ENCODE measurements at places on chromosomes 6 and 20.

- no peak for DNase-seq
These were observed 21.0 kb upstream of the TMEM30A start for GRCh38 chr6:75305573-75305972.

GRCh38 chr6:63527658-63528514 lies 44.4 kb upstream of the LOC128125822 start:
- DNase-seq = no peak

GRCh38 chr6:17035257-17036064 lies 66.4 kb upstream of the STMND1 start:
- no peak for DNase-seq

DNA sequence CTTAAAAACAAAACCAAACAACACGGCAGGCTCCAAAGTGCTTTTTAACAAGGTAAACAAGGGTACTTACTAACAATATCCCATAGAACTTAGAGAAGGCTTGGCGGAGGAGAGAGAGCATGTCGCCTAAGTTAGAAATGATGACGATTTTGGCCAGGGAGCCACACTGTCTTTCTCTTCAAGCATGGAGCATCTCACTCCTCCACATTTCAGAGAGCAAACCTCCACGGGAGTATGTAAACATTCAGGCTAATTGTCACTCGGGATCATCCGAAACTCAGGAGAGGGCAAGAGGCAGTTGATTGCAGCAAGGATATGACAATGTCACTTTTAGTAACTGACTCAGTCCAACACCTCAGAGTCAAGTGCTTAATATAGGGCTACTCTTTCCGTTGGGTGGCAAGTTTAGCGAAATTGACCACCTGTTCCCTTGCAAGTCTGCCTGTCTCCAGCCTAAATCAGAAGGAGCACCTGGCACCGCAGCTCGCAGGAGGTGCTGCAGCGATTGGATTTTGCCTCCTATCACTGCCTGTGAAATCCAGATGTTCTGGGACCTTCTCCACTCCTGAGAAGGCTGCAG lies 65.8 kb upstream of the RPS6KA2 start:
- DNase-seq = no peak

DNA sequence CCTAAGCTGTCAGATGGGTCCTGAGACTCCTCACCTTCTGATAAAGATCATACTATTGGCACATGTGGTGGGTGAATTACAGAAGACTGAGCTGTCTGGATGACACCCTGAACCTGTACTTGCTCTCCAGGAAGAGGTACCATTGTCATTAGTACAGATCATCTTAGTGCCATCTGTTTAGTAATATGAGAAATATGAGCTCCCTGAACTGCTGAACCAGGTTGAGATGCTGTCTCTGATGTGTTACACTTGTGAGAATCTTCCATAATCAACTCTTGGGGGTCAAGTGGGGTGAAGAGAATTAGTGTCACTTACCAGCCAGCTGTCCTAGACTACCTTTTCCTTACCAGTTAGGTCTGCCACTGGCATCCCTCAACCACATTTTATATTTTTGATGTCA lies 531.0 kb downstream of the EPHA7 start:
- DNase-seq = no peak

DNA sequence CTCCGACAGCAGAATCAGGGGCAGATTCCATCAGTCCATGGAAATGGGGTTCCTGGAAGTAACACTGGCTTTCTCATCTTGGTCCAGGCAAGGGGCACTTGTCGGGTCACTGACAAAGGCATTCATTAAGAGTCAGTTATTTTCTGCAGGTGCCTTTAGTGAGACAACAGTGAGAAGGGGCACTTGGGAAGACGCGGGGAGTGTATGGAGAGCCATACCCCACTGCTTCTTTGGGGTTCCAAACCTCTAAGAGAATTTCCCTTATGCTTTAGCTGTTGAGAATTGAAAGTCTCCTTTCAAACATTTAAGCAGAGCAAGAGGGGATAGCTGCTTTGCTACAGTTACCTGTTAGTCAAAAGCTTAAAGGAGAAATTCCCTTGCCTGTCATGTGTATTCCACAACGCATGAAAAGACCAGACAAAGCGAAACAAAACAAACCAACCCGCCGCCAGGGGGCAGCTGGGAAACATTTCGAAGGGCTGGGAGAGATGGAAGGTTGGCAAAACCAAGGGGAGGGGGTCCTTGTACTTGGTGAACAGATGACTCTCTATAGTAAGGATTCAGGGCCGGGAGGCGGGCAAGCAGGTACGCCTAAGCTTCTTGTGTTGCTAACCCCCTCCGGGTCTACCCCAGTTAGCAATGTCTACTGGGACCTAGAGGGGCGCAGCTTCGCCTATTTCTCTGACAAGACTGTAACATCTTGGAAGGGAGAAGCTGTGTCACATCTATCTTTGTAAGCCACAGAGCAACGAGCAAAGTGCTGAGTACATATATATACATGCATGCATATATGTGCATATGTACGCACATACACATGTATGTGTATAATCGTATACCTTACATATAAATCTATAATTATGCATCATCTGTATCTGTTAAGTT lies 474.9 kb upstream of the AGPAT4 start:
- DNase-seq = no peak

DNA sequence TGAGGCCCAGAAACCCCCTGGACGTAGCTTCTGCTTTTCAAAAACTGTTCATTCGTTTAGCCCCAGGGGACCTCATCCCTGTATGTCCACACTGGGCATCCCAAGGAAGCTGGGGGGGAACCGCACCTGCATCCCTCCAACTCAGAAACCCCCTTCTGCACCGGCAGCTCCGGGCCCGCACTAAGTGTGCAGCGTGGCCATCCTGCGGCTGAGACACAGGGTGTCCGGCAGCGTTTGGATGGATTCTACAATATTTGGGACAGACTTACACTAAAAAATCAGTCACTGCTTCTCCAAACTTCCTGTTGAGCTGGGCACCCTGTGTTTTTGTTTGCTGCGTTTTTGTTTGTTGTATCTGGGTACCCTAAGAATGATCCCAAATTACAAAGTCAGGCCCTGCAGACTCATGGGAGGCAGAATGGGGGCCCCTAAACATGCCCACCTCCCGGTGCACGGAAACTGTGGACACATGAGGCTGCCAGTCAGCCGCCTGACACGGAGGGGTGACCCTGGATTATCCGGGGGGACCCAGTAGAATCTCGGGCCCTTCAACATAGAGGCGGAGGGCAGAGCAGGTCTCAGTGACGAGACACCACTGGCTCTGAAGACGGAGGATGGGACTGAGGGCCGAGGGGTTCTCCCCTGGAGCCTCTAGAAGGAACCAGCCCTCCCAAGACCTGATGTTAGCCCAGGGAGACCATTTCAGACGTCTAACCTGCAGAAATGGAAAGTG lies 88.2 kb upstream of the BHLHE23 start:
- DNase-seq = no peak

DNA sequence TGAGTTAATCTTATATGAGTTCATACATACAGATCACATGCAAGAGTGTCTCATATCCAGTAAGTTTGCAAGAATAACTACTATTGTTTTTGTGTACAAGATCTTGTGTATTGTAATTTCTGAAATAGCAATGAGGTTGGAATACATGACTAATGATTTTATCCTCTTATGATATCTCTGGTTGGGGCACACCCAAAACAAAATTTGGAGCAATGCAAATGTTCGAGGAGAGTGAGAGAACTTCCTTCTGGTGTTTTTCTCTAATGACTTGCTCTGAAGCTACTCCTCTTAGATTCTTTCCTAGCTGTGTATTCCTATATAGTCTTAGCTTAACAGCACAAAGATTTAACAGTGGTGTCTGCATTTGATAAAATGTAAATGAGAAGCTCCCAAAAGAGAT lies 252.5 kb downstream of the LAMA2 start:
- DNase-seq = no peak

DNA sequence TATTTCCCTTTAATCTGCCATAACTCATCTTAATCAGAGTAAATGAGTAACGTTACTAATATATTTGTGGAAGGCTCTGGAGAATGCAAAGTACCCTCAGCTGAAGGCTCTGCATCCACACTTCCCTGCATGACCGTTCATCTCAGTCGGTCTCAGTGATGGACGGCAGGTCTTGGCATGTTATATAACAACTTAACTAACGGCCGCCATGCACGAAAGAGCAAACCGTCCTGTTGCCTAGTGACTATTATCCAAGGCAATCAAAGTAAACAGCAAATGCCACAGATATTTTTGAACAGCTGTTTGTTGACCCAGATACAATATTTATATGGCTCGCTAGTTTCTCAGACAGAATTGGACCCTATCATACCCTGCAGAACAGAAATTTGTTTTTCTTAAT lies 194.9 kb upstream of the SMLR1 start:
- no peak for DNase-seq

- no peak for DNase-seq
These were observed 15.8 kb downstream of the PCIF1 start for GRCh38 chr20:45950330-45950646.

DNA sequence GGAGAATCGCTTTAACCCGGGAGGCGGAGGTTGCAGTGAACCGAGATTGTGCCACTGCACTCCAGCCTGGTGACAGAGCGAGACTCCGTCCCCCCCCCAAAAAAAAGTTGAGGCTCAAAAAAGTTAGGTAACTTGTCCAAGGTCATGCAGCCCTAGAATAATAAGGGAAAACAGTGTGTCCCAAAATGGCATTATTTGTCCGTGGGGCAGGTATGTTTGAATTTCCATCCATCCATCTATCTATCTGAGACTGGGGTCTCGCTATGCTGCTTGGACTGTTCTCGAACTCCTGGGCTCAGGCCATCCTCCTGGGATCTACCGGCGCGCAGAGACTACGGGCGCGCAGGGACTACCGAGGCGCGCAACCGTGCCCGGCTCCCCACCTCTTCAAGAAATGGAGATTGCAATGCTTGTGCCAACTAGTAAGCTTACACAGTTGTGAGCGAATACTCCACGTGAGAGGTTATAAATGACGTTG lies 374 bp upstream of the ABCC10 start:
- no peak for DNase-seq

GRCh38 chr6:156351346-156351966 lies 425.7 kb upstream of the ARID1B start:
- no peak for DNase-seq

DNA sequence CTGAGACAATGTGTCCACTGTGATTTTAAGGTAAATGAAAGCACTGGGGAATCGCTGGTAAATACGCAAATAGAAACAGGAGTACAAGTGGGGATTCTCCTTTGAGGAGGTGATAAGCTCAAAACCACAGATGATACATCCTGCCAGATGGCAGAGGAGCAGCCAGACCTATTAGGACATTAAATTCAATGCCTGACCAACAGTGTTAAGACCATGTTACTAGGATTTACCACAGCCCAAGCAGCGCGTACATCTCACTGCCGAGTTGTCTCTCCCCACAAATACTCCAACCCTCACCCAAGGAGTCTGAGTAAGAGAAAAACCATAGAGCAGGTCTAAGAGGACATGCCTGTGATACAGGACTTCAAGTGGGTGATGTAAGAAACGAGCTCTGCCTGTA lies 68.9 kb upstream of the TULP1 start:
- DNase-seq = no peak

- DNase-seq = no peak
These were observed 849 bp downstream of the GSTA4 start for GRCh38 chr6:52994031-52994838.
